ENCODE measurements at places on chromosomes 5 and 9. TPM values are rescaled to one million over a fixed set of nuclear protein-coding genes. Genes with fewer than 3 reads are reported as not detected.

GRCh38 chr9:121499427-121500164 is at the start of gene GGTA1:
TSS of gene GGTA1 (minus strand) at chr9:121499844. CDS start at chr9:121467922, 31,922 bp downstream.
- DNase-seq, result no peak

DNA sequence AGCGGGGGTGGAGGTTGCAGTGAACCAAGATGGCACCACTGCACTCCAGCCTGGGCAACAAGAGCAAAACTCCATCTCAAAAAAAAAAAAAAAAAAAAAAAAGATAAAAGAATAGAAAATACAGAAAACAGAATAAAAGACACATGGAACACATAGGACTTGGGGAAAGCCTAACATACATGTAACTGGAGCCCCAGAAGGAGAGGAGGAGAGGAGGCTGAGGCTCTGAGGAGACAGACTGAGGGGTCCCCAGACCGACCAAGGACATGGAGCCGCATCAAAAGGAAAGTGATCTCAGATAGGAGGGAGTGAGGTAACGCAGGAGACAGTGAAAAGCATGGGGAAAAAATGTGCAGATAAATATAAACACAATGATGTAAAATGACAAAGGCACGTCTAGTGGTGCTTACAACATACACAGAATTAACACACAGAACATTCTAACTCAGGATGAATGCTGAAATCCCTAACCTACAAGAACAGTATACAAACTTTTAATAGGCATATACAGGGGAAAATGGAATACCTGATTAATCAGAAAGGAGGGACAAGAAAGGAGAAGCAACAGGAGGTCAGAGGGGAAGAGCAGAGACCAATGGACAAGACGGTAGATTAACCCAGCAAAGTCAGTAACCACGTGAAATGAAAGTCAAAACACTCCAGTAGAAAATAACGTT is 65.2 kb upstream of the UBAC1 start:
- DNase-seq, result no peak

DNA sequence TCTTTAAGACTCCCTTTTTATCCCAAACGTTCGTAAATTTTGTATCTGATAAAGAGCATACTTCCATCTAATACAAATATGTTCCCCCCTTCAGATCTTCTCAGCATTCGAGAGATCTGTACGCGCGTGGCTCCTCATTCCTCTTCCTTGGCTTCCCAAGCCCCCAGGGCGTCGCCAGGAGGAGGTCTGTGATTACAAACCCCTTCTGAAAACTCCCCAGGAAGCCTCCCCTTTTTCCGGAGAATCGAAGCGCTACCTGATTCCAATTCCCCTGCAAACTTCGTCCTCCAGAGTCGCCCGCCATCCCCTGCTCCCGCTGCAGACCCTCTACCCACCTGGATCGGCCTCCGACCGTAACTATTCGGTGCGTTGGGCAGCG is 19.9 kb downstream of the CDKN2A start:
- no peak for DNase-seq

DNA sequence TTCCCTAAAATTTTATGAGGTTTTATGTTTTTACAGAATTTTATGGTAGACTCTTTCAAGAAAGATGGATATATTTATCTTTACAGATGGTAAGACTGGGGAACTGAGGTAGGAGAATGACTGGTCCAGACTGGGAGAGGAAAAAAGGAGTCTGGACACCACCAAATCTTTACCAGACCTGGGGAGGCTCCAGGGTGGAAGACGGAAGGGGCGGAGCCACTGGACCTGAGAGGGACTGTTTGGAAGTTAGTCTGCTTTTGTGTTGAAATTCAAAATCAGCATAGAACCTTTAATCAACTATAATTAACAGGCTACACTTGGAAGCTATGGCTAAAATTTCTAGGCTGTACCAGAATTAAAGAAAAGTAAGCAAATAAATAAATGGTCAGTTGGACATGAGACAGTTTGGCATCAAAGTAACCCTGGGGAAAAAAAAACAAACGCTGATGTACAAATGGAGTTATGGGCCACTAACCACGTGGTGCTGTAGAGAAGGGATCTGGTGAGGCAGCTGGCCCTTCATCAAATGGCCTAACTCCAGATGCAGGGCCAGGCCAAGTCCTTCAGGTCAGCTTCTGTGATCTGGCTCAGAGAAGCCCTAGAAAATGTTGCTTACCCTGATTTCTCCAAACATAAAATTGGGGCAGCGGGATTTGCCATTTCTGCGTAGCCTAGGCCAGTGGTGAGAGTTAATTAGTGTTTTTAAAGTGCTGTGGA is 155.1 kb downstream of the ARSB start:
- DNase-seq, result no peak

DNA sequence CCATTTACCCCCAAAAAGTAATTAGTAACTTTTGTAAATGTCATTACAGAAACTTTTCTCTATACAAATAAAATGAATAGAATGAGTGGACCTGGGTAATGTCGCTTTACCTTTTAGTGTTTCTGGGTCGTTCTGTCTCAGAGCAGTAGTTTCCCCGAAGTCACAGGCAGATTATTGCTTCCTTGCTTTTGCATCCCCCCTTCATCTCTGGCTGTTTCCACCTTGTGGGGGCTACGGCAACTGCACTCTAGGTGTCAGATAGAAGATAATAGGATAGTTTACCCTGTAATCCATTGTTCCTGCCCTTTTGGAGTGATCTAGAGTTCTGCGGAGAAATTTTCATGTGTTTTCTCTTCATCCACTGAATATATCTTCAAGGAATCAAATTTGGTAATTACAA is 68.7 kb downstream of the PRR16 start:
- DNase-seq, result no peak

- DNase-seq, result no peak
Observed at GRCh38 chr9:124489222-124489621, 18.0 kb downstream of the NR5A1 start.

GRCh38 chr5:40410964-40411635 is 268.6 kb upstream of the PTGER4 start:
- no peak for DNase-seq

TLE1 gene
- 0.53 TPM for total RNA-seq

DNA sequence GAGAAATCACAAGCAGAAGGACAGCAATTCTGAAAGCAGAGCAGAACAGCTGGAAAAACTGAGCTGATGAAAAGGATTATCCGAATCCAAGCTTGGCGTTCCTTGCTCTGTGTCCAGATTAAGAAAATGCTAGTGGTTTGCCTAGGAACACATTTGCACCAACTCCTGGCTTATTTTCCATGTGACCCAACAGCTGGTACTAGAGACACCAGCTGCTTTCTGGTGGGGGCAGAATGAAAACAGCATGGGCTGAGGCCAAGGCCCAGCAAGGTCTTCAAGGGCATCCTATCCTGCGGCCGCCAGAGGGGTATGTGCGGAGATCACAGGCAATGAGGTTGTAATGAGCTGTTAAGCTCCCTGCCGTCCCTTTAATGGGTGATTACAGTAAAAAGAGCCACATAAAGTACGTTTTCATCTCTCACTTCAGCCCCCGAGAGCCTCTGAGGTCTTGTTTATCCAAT is 131.5 kb downstream of the DOCK8 start:
- DNase-seq, result no peak

SLC6A7 gene
- not detected for total RNA-seq

TLR4 gene
- 0.20 TPM for total RNA-seq

PCDH12 gene
- total RNA-seq, result 2.0 TPM
